Thoracic aorta (tissue), 2 donors: ENCODE measurements at places on chromosomes 6 and 20. TPM values are rescaled to one million over a fixed set of nuclear protein-coding genes. Genes with fewer than 3 reads are reported as not detected.

Gene TRIM10
- not detected for total RNA-seq

Gene SCGN
- total RNA-seq: 4.5 TPM

Gene RSPH9
- not detected for total RNA-seq

Gene SIRPB1
- 1.4 TPM for total RNA-seq

Gene SLC17A1
- total RNA-seq: not detected

Gene POU5F1
- total RNA-seq: 12.9 TPM

Gene MTFR2
- total RNA-seq: not detected

Gene XKR7
- total RNA-seq: not detected

Gene KCNG1
- 1.9 TPM for total RNA-seq

DNA sequence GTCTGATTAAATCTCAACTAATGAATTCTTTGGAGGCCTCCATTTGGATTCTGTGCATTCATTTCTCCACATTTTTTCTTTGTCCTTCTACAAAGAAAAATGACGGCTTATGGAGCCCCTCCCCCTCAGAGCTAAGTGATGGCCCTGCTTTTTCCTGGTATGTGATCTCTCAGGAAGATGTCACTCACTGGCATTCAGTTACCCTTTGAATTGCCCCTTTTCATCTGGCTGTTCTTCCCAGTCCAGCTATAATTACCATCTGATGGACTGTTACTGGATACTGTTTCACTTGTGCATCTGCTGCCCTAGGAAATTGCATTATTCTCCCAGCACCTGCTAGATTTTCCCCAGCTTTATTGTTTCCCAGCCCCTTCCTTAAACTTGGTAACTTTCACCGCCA is 151.9 kb downstream of the CFAP61 start:
- DNase-seq: no peak

GRCh38 chr6:117206944-117207687 is 58.2 kb upstream of the VGLL2 start:
- no peak for DNase-seq

DNA sequence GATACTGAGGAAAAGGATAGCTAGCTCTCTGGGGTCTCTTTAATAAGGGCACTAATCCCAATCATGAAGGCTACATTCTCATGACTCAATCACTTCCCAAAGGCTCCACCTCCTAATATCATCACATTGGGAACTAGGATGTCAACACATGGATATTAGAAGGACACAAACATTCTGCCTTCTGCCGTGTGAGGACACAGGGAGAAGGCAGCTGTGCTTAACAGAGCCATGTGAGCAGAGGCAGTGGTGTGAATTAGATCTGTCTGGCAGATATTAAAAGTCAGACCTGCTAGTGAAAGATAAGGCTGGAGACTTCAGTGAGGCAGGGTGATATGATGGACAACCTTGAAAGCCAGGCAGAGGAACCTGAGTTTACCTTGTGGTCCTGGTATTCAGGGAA is 341.9 kb downstream of the ARHGAP18 start:
- DNase-seq: no peak

DNA sequence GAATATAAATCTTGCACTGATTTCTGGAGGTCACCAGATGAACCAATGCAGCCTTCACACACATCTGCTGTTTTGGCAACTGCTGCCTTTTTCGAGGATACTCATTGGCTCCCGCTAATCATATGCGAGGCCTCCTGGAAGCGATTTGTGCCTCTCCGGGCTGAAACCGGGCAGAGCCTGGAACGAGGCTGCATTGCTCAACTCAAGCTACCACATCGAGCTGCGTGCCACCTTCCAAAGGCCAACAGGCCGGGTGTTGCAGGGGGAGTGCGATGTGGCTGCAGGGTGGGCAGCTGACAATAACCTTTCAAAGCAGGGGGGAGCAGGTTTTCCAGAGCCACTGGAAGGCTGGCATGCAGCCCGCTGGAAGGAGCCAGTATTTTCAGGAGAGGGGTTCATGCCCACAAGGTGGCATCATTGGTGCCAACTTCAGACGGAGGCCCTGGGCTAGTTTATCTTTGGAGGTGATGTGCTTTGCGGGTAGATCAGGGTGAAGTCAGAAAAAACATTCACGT is 122.6 kb upstream of the IFNGR1 start:
- no peak for DNase-seq
